ENCODE measurements at places on chromosomes 1 and 21. TPM values are rescaled to one million over a fixed set of nuclear protein-coding genes. Genes with fewer than 3 reads are reported as not detected.

Gene LEFTY2
- total RNA-seq: 2.1 TPM

Gene NBPF4
- not detected for total RNA-seq

Gene KCNK2
- 2.6 TPM for total RNA-seq

Gene FMOD
- 58.5 TPM for total RNA-seq

Gene IQCC
- total RNA-seq: 2.6 TPM

Gene FAM163A
- under 0.01 TPM for total RNA-seq

Gene COL24A1
- total RNA-seq: 3.7 TPM

Gene SASS6
- total RNA-seq: 1.6 TPM

Gene ATP1A4
- total RNA-seq: under 0.01 TPM

Gene AUNIP
- 1.6 TPM for total RNA-seq

Gene F3
- 1.6 TPM for total RNA-seq

Gene LENEP
- total RNA-seq: not detected

Gene TSPAN1
- not detected for total RNA-seq

Gene UTP11
- 61.1 TPM for total RNA-seq

Gene TRAF5
- 13.0 TPM for total RNA-seq

Gene UBL4B
- total RNA-seq: not detected

Gene TEKT2
- 2.1 TPM for total RNA-seq

Gene DCST2
- total RNA-seq: not detected

Gene OLFML3
- total RNA-seq: 86.1 TPM

Gene MAP10
- total RNA-seq: 2.1 TPM

Gene ZNF683
- total RNA-seq: not detected

Gene FCGR2B
- 0.52 TPM for total RNA-seq

Gene ASCL5
- not detected for total RNA-seq

Gene B3GALT5
- under 0.01 TPM for total RNA-seq

Gene CELA3B
- not detected for total RNA-seq

Gene SYT6
- total RNA-seq: under 0.01 TPM

Gene FCN3
- total RNA-seq: not detected

Gene FOXD3
- 5.2 TPM for total RNA-seq

Gene S100A3
- total RNA-seq: not detected

Gene C8B
- total RNA-seq: not detected

Gene FCRLB
- 1.0 TPM for total RNA-seq

Gene C1orf116
- not detected for total RNA-seq

Gene PGBD5
- total RNA-seq: 5.7 TPM

Gene FHAD1
- total RNA-seq: 2.1 TPM

Gene DIO1
- not detected for total RNA-seq

Data from skeletal muscle tissue (tissue), 5 donors.